ENCODE measurements at places on chromosomes 11 and 22.

DNA sequence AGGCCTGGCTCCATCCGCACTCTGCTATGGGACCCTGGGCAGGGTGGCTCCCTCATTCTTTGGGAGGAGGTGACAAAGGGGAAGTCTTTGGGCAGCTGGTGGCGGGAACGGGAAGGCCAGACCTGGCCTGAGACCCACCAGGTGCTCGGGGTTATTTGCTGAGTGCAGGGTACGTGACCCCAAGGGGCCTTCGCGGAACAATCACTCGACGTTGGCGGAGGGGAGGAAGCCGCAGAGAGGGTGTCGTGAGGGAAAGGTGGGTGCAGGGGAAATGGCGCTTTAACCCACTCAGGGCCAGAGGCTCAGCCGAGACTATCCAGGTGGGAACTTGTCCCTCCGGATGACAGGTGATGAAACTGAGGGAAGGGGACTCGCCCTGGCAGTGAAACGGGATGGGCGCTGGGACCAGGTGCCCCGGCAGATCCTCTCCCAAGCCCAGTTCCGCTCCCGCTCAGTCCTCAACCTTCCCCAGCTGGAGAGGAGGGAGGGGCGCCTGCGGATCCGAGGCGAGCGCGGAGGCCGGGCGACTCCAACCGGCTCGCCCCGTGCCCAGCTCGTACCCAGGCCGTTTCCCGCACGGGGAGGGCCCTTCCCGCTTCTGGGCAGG lies 911 bp downstream of the A4GALT start:
- no peak for DNase-seq

DNA sequence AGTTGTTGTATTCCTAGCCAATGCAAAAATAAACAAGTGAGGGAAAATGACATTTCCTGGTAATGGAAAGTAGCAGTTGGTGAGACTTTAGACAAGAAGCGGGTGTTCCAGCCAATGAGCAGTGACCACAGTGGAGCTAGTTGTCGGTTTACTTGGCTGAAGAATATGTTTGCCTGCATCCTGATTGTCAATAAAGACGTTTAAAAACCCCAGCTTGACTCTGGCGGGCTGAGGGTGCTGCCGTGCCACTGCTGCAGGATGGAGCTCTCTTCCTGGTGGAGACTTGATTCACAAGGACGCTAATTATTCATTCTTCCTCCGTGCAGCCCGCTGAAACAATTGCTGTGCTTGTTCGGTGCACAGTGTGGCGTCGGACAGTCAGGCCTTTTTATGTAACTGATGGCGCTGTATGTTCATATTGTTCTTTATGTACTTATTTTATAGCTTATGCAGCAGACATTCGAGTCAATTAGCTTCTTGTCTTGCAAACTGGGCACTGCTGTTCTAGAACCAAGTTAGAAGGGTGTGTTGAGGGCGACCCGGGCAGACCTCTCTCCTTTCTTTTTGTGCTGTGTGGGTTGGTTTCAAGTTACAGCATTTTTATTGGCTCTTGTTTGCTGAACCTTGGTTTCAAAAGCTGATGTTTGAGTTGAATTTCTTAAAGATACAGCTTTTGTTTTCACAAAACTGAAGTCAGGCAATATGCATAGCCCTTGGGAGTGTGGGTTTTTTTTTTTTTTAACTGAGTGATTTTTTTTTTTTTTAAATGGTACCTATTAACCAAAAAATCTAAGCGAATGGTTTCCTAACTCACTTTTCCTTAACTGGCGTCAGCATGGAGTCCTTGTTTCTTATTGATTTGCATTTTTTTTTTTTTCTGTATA lies 153.9 kb downstream of the TEAD1 start:
- peak; percentile 91 for DNase-seq

GRCh38 chr11:70314730-70315129 lies 44.2 kb downstream of the PPFIA1 start:
- DNase-seq, result peak; percentile 66

- peak; percentile 60 for DNase-seq
These were observed 4.8 kb downstream of the SELENOM start for GRCh38 chr22:31102441-31103081.

- DNase-seq, result no peak
These were observed 205.0 kb downstream of the NELL1 start for GRCh38 chr11:20874358-20874757.

DNA sequence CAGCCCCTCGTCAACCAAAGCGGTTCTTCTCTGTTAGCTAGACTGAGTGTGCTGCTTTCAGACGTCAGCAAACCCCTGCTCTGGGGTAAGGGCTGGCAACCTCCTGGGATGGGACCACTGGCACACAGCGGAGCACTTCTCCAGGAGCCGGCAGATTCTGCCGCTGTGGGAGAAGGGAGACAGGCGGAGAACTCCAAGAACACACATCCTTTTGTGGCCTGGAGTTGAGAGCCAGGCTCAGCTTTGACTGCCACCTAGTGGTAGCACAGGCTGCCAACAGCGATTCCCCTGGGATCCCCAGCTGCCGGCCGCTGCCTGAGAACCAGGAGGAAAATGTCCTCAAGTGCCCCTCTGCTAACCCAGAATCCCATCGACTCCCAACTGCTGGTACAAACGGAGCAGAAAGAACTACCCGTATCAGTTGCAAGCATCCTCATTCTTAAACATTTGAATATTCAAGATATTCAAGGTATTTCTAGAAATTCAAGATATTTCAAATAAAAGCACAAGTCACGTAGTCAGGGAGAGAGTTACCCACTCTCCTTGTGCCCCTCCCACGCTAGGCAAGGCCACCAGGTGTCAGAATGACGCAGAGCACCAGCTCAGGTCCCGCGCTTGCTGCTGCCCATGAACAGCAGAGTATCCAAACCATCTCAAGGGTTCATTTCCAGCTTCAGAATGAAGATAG lies 4.9 kb downstream of the LTO1 start:
- DNase-seq, result peak; percentile 83

DNA sequence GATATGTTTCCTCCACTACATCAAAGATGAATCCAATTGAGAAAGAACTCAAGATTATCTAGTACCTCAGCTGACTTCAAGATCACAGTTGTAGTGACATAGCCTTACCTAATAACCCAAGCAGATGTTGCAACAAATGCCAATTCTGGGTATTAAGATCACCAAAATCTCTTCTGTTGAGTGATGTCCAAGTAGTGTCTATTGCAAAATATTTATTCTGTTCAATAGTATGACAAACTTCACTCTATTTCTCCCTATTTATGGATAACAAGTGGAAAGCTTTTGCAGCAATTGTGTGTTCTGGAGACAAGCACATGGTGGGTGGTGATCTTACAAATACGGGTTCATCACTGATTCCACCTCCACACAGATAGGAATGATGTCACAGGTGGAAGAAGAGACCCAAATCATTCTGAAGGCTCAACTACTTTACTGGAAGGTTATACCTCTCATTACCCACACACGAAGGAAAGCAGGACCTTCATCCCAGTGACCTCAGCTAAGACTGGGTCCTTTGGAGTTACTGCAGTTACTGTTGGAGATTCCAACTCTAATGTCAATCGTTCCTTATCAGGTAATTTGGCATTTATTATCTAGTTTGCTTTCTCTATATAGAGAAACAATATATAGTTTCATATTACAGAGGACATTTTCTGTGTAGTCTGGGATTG lies 72.0 kb downstream of the CD44 start:
- no peak for DNase-seq

DNA sequence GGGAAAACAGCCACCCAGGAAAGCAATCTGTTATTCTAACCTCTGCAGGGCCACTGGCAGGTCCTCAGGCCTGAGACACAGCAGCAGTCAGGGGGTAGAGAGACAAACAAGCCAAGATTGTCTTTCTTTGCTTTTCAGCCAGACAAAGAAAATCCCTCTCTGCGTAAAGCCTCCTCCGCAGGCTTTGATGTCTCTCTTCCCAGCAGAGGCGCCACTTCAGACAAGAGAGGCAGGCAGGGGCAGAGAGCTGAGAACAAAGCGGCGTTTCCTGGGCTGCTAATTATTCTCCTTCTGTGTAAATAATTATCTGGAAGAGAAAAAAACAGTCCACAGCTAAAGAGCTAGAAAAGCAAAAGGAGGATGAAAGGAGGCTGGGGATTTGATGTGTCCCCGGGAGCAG lies 102.7 kb upstream of the SEZ6L start:
- DNase-seq, result no peak

DNA sequence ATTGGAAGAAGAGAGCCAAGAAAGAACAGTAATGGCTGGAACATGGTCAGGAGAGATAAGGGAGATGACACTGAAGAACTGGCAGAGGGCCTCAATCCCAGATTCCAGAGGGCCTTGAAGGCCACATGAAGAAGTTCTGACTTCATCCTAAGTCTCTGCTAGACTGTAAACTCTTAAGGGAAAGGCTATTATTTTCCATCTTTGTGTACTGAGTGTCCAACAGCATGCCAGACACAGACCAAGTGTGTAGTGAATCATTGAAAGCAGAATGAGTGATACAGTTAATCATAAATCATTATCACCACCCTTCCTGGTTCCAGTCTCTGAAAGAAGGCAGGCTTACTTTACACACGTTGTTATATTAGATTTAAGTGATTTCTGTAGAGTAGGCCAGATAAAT lies 185.3 kb upstream of the C11orf87 start:
- no peak for DNase-seq

DNA sequence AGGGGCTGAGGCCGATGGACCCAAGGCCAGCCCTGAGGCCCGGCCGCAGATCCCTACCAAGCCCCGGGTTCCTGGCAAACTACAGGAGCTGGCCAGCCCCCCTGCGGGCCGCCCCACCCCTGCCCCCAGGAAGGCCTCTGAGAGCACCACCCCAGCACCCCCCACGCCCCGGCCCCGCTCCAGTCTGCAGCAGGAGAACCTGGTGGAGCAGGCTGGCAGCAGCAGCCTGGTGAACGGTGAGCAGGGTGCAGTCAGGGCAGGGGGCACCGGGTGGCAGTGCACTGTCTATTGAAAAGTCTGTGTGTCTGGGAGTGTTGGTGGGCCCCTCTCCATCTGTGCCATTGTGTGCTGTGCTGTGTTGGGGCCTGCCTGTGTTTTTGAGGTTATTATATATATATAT lies 16.1 kb downstream of the MICALL1 start:
- DNase-seq, result no peak

DNA sequence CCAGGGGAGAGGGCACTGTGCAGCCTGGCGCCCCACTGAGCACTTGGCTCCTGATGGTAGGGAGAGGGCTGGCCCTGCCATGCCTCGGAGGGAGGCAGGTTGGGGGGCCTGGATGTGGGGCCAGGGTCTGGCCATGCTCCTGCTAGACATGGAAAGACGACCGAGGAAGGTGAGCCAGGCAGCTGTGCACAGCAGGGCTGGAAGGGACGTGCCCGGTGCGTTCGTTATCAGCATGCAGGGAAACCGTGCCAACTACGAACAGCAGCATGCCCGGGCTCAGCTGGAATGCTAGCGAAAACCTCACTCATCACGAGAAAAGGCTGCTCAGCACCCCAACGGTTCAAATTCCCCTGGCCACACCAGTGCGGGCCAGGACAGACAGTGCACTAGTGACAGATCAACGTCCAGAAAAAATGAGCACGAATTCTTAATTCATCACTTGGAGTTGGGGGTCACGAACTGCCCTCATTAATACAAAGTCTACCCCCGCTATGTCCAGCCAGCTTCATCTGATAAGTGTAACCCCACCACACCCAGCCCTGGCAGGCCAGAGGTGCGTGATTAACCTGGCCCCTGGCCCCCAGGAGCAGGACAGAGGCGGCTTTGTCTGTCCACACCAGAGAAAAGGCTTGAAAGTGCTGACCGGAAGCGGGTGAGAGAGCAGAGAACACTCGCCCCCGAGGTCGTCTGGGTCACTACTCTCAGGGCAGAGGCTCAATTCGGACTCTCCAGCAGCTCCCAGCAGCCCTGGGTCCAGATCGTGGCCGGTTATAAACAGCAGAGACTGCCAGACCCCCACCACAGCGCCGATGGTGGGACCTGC lies 84.2 kb downstream of the CELSR1 start:
- no peak for DNase-seq

- DNase-seq, result no peak
These were observed 350.7 kb upstream of the NARS2 start for GRCh38 chr11:78925387-78925786.

- peak; percentile 34 for DNase-seq
These were observed 13.1 kb upstream of the MMP1 start for GRCh38 chr11:102810950-102811660.

- DNase-seq, result peak; percentile 83
These were observed 1.4 kb downstream of the PLXNB2 start for GRCh38 chr22:50305923-50306566.

DNA sequence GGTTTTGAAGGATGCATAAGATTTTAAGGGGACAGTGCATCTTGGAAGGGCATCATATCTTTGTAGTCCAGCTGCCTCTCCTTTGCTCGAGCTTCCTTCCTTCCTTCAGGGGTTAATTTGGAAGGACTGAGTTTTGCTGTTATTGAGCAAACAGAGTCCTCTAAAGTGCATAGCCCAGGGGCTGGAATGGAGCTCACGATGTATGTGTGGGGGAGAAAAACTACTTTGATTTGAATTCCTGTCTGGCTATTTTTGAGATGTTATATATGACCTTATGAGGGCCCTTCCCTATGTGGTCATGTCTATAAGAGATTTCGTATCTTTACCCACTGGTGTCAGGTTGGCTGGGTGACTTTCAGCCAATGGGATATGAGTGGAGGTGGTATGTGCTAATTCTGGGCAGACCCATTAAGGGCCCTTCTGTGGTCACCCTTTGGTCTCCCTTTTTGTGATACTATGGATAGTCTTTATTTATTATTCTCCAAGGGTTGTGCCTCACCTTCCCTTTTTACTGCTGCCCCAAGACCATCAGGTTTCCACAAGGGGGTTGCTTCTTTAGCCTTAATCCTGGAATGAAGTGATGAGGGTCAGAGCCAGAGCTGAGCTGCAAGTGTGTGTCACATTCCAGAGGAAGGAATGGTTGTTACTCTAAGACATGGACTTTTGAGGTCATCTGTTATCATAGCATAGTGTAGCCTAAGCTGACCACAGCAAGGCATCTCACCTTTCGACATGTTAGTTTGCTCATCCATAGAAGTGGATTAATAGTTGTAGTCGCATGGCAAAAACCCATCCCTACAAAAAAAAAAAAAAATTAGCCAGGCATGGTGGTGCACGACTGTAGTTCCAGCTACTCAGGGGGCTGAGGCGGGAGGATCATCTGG lies 54.6 kb downstream of the LRRC74B start:
- no peak for DNase-seq

GRCh38 chr22:35743326-35743860 lies 25.7 kb downstream of the APOL5 start:
- DNase-seq, result no peak

GRCh38 chr11:126335463-126335760 lies 20.1 kb upstream of the ST3GAL4 start:
- no peak for DNase-seq

DNA sequence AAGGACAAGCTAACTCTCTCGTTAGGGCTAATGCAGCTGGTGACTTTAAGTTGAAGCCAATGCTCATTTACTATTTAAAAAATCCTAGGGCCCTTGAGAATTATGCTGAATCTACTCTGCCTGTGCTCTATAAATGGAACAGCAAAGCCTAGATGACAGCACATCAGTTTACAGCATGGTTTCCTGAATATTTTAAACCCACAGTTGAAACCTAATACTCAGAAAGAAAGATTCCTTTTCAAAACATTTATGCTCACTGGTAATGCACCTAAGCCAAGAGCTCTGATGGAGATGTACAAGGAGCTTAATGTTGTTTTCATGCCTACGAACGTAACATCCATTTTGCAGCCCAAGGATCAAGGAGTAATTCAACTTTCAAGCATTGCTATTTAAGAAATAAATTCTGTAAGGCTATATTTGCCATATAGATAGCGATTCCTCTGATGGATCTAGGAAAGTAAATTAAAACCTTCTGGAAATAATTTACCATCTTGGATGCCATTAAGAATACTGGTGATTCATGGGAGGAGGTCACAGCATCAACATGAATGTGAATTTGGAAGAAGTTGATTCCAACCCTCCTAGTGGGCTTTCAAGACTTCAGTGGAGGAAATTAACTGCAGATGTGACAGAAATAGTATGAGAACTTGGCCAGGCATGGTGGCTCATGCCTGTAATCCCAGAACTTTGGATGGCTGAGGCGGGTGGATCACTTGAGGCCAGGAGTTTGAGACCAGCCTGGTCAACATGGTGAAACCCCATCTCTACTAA lies 14.5 kb downstream of the XNDC1N start:
- no peak for DNase-seq
